ENCODE measurements at places on chromosomes 3 and 15.
A peak's percentile ranks its signal among the peaks of the same experiment; 100 is the strongest.

DNA sequence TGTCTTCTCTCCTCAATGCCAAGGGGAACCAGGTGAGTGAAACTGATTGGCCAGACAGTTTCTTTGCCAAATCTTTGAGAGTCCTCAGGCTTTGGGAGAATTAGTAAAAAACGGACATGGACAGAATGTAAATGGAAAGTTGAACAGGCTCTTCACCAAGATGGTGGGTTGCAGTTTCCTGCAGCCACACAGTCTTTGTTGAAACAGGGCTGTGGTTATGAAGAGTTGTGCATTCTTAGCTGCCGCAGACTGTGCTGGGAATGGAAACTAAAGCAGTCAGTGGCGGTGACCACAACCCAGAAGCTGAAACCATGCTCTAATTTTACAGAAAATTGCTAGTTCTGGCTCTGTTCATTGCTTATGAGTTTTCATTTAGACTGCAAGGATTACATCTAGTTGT, 42.1 kb upstream of the TASOR start:
- peak; percentile 79 for DNase-seq

DNA sequence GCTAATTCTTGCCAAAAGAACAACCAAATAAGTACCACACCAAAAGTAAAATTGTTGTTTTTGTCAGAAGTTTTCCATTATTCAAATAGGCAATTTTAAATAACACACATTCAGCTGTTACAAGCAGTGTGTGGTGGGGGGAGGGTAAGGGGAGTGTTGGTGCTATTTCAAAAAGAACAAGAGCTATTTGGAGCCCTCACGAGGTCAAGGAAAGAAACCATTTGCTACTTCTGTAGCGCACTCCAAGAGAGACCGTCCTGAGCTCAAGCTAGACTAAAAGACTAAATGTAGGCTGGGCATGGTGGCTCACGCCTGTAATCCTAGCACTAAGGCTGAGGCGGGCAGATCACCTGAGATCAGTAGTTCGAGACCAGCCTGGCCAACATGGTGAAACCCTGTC, 21.2 kb upstream of the IGF2BP2 start:
- no peak for DNase-seq

- no peak for DNase-seq
Measured at GRCh38 chr15:25435474-25436243, 3.2 kb downstream of the UBE3A start.

- DNase-seq, result no peak
Measured at GRCh38 chr3:153180860-153181372, 18.9 kb downstream of the RAP2B start.

DNA sequence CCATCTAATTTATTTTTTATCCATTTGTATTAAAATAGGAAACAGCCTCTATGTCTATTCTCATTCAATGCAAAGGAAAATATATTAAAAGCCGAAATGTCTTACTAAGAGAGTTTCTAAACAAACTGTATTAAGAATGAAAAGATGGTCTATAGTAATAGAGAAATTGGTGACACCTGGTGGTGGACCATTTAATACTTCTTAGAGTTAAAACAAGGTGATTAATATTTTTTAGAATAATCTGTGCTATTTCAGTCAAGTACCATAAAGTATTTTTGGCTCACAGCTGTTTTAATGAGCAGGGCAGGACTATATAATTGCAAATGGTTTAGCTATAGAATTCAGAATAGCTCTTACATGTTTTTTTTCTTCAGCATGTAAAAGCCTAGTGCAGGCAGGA, 55.7 kb downstream of the SYNPR start:
- DNase-seq, result no peak

- DNase-seq, result no peak
Measured at GRCh38 chr3:186239321-186239720, 122.7 kb downstream of the DGKG start.

- no peak for DNase-seq
Measured at GRCh38 chr3:184716622-184717398, 4.9 kb upstream of the MAGEF1 start.

GRCh38 chr3:73603762-73604171, 21.0 kb downstream of the PDZRN3 start:
- DNase-seq, result no peak

DNA sequence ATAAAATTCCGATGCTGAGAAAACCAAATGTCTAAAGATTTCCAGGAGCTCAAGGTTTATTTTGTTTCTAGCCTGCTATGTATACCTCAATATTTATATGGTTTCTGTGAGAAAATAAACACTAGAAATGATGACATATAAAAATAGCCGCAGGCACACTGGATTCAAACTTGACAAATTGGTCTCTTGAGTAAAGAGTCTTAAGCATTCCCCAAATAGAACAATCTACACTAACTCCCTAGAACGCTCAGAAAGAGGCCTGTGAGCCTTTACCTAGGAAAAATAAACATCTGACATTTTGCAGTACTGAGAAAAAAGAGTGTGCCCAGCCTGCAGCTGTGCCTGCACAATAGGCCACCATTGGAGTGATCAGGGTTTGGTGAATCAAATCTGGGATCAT, 75.2 kb downstream of the NEK10 start:
- no peak for DNase-seq

DNA sequence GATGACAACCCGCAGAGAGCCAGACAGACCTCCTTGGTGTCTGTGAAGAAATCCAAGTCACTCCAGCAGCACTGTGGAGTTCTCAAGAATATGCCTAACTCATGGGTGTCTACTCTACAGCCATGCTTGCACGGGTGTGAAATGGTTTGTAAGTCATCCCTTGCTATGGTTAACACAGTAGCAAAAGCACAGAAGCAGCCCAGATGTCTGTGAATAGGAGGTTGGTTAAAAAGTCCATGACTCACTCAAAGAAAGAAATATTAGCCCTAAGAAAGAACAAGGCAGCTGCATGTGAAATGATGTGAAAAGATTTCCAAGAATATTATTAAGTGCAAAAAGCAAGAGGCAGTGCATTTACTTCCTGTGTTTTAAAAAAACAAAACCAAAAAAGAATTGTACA, 12.1 kb upstream of the LIMD1 start:
- DNase-seq, result no peak

DNA sequence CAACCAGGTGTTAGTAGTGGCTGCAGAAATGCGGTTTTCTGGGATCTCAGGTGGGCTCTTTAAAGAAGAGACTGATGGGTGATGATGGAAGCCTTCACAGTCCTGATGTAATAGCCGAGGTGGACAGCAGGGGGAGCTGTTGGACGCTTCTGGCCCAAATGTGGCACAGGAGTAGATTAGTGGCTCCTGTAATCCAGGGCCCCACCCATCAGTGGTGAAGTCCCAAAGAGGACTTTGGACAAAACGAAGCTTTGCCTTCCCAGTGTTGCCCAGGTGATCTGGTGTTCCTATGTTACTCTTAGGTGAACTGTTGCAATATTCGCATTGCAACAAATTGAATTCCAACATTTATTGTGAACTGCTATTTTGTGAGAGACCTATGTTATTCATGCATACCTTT, 31.8 kb upstream of the MYZAP start:
- DNase-seq, result peak; percentile 73

DNA sequence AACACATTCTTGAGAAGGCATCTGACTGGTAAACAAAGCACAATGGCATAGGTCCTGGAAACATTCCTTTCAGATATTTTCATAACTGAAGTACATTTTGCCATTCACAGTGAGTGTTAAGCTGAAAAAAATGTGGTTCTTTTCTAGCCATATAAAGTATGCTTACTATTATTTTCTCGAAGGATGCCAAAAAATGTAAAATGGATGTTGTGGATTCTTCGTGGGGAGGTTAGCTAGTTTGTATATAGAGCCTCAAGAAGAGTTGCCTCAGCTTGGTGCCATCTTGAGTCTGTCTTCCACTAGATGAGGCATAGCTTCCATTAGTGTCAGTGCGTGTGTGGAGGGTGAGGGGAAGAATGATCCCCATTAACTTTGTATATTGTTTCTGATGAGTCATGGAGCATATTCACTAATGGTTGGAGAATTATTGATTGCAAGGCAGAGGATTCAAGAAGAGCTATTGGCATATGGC, 4.1 kb downstream of the MBNL1 start:
- DNase-seq, result peak; percentile 67

DNA sequence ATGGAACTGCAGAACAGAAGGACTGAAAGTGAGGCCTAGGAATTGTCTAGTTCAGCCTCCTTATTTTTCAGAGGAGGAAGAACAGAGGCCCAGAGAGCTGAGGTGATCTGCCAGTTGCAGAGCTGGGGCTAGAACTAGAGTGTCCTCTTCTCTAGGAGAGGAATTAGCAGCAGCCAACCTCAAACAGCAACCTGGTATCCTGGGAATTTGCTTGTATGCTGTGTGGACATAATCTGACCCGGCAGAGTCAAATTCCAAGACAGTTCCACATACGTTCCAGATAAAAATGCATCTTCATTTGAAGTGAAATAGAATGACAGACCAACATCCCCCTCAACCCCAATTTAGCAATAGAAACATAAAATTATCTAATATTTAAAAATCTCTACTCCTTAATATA, 13.5 kb upstream of the TSC22D2 start:
- DNase-seq, result no peak

- DNase-seq, result peak; percentile 95
Measured at GRCh38 chr3:126911162-126912026, 71.5 kb upstream of the PLXNA1 start.

DNA sequence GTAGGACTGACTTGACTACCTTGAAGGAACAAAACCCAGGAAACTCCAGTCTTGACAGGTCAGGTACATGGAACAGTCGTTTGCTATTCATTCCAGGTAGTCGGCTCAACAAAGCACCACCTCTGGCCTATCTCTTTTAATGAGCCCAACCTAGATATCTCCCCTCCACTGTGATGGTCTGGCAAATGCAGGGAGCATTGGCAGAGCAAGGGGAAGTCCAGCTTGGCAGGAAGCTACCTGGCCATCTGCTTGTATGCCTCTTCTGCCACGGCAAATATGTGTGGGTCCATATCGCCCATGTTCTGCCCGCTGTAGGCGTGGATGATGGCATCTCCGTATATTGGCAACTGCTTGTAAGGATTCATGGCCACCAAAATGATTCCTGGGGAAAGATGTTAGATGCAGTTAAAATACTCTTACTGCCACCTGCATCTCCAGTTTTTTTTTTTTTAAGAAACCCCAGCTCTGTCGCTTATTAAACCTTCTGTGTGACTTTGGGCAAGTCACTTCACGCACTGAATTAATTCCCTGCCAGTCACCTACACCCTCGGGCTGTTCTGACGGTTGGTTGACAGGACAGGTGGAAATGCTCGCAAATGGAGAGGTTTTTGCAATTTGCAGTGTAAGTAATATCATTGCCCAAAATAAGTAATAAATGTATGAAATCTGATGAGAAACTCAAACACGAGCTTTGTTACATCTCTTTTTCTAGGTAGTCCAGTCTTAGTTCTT, 16.8 kb downstream of the MYO5C start:
- DNase-seq, result no peak

- DNase-seq, result peak; percentile 62
Measured at GRCh38 chr3:109702252-109702651, 364.9 kb upstream of the DPPA4 start.

GRCh38 chr3:175002732-175003143, 143.6 kb downstream of the NAALADL2 start:
- no peak for DNase-seq

- DNase-seq, result peak; percentile 3
Measured at GRCh38 chr3:172208586-172209332, 169.4 kb downstream of the FNDC3B start.

DNA sequence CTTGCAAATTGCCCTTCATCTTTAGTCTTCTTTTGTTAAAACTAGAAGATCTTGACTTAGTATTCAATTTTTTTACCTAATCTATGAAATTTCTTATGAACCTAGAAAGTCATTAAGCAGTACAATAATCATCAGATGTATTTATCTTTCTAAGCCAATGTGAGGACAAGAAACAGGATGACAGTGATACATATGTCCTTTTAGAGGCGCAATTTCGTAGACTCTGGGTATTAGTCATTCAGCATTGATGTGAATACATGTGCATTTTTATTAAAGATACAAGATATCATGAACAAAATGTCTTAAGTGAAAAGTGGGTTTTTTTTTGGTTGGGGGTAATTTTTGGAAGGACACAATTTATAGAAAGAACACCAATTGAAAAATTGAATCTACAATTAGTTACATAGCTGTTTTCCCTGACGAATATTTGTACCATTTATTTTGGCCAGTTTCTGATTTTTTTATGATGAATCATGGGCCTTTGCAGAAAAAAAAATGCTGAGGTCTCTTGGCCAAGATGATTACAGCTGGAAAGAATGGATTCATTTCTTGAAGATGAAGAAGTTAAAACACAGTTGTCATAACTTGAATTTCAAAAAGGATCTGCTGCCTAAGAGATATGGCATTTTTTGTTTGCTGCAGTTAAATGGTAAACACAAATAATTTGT, 48.9 kb upstream of the AGTR1 start:
- DNase-seq, result no peak

DNA sequence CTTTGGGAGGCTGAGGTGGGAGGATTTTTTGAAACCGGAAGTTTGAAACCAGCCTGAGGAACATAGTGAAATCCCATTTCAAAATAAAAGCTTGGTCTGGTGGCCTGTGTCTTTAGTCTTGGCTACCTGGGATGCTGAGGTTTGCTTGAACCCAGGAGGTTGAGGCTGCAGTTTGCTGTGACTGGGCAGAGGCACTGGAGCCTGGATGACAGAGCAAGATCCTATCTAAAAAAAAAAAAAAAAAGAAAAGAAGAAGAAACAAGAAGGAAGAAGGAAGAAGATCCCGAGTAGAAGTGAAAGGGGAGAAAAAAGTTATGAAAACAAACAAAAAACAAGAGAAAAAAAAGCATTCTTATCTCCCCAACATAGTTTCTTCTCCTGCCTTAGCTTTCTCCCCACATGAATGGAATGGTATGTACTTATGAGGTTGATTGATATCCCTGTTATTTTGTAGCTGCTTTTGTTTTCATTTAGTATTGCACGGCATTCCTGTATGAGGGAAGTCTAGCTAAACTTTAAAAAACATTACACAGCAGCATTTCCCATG, 42.4 kb downstream of the TMEM40 start:
- no peak for DNase-seq
